ENCODE measurements at places on chromosomes 2 and 18.

- no peak for DNase-seq
These were observed 61.3 kb downstream of the UGP2 start for GRCh38 chr2:63903003-63903402.

DNA sequence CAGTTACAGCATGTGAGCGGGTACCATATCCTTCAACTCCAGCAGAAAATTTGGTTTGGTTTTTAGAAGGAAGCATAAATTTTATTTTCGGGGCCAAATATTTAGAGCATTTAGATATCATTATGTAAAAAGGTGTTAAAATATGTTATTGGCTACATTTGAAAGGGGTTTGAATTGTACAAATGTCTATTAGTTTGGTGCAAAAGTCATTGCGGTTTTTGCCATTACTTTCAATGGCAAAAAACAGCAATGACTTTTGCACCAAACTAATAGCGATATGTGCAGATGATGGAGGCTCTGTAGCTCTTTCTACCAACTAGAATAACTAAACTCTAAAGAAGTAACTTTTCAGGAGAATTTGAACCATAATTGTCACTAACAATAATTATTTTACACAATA, 1666.2 kb upstream of the SLC39A10 start:
- no peak for DNase-seq

- no peak for DNase-seq
These were observed 3.6 kb upstream of the LCT start for GRCh38 chr2:135840601-135841000.

DNA sequence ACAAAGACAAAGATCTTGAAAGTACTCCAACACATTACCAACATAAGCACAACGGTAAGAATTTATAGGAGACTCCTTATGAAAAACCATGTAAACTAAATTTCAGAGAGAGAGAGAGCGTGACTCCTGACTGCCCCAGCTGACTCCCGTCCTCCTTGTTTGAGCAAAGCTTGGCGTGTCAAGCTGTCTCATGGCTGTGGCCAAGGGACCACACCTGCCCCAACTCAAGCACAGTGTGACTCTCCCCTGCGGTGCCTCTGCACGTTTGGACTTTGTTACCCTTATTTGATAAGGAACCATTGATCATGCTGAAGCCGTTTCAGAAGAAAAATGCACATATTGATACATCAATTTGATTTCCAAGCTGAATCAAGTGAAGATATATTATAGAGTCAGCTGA, 124.8 kb downstream of the COL6A3 start:
- no peak for DNase-seq

GRCh38 chr18:396556-396955, 103.9 kb downstream of the COLEC12 start:
- no peak for DNase-seq

GRCh38 chr2:211408483-211408891, 852.1 kb downstream of the CPS1 start:
- DNase-seq: no peak

GRCh38 chr2:186991766-186992417, 142.9 kb upstream of the ZSWIM2 start:
- no peak for DNase-seq

DNA sequence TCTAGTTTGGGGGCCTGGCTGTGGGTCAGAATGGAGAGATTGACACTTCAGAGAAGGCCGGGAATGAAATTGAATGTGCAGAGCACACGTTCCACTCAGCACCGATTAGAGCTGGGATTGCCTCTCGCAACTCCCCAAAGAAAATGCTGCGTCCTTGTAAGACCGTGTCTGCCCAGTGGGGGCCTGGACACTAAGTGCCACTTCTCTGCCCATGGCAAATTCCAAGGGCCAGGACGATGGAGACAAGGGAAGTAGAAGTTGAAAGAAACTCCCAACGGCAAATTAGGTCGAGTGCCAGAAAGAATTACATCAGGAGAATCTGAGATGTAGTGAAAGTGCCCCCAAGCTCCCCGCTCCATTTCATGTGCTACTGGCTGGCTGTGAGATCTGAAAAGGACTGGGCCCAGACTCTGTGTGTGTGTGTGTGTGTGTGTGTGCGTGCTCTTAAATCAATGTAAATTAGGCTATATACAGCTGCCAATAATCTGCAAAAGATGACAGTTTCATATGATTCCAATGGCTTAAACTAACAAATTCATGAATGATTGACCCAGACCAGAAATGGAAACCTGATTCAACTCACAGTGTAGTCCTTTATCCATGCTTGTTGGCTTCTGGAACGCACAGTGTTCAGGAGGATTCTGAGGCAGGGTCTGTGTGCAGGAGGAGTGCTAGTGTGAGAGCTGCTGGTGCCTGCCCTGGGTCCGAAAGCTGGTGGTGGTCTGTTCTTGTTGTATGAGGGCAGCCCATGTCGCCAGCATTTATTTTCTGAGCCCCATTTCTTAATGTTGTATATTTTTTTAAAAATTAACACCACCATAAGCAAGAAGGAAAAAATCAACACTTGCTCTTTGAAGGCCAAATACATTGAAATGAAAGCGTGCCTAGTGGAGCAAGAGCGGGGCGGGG, 234.3 kb downstream of the AGAP1 start:
- DNase-seq: no peak

GRCh38 chr2:40421631-40422297, 30.1 kb downstream of the SLC8A1 start:
- DNase-seq: no peak

- DNase-seq: no peak
These were observed 103.2 kb downstream of the FAM161A start for GRCh38 chr2:61750624-61751023.

- no peak for DNase-seq
These were observed 27.8 kb downstream of the CRACDL start for GRCh38 chr2:98907966-98908905.

GRCh38 chr2:33085646-33086045, 138.9 kb downstream of the LTBP1 start:
- DNase-seq: no peak

- peak; percentile 23 for DNase-seq
These were observed 879 bp upstream of the EPAS1 start for GRCh38 chr2:46296216-46296839.

DNA sequence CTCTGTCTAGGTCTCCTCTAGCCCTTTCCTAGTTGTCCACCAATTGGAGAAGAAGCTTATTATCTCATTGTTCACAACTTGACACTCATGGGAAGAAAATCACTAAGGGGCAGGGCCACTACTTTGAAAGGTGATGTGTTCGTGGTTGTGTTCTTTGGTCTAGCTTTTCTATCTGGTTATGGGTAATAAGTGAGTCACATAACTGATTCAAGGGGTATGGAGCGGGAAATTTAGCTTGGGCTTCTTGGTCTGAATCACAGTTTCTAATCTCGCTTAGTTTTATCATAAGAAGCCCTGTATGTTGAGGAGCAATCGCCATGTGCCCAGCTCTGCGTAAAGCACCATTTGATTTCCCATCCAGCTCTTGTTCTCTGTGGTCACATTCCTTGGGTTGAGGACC, 18.7 kb upstream of the DYTN start:
- DNase-seq: peak; percentile 18

- DNase-seq: no peak
These were observed 40.1 kb upstream of the GALR1 start for GRCh38 chr18:77209587-77209986.
